ENCODE measurements at places on chromosomes 4 and X.

DNA sequence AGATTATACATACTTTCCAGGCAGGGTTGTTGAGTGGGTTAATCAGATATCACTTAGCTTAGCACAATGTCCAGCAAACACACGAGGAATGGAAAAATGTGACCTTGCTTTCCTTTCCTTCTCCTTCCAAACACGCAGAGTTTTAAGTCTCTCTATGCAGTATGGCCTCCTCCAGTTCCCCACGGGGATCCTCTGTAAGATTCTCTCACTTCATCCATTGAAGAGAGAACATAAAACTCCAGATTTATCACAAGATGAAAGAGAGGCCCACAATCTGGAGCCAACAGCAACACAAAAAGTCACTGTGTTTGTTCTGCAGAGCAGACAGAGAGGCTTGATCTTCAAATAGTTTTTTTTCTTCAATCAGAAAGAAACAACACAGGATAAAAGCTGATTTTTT, 336.8 kb upstream of the CLNK start:
- DNase-seq = no peak

GRCh38 chr4:152189451-152190179, 346.3 kb downstream of the FBXW7 start:
- DNase-seq = no peak

DNA sequence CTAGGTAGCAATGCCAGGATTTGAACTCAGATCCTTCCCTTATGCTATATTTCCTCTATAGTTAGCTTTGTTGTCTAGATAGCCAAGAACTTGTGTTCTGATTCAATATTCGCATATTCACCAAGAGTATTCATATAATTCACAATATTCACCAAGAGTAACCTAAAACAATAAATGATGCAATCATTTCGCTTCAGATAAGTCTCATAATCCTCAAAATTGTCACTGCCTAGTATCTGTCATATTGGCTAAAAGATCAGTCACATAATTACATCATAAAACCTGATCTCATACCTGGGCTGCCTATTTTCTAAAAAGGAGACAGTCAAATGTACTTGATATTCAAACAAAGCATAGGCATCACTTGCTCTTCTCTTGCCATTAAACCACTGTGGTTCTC, 199.7 kb upstream of the CPEB2 start:
- no peak for DNase-seq

GRCh38 chrX:9038244-9038643, 4.3 kb upstream of the FAM9B start:
- DNase-seq = no peak

- DNase-seq = no peak
Observed at GRCh38 chr4:166882221-166882620, 352.1 kb downstream of the SPOCK3 start.

DNA sequence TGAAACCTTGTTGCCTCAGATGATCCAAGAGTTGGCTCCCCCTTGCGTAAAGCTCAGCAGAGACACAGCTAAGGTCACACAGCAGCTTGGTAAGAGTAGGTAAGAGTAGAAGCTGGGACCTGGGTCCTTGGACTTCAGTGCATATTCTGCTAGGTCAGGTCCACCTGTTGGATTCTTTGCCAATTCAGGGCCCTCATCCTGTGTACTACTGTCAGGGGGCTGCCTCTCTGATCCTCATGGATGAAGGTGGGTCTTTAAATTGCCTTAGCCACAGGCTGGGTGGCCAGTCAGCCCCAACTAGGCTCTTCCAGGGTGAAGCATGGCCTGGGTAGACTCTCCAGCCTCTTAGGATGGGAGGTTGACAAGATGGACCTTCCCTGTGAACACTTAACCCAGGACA, 155.8 kb downstream of the AMMECR1 start:
- DNase-seq = no peak
